ENCODE measurements at places on chromosomes 5 and 9.

- no peak for DNase-seq
Observed at GRCh38 chr9:101162231-101162630, 133.7 kb downstream of the PLPPR1 start.

GRCh38 chr5:136423944-136424606, 58.7 kb upstream of the TRPC7 start:
- DNase-seq: no peak

GRCh38 chr5:172906436-172906835, 52.8 kb upstream of the RPL26L1 start:
- DNase-seq: no peak

DNA sequence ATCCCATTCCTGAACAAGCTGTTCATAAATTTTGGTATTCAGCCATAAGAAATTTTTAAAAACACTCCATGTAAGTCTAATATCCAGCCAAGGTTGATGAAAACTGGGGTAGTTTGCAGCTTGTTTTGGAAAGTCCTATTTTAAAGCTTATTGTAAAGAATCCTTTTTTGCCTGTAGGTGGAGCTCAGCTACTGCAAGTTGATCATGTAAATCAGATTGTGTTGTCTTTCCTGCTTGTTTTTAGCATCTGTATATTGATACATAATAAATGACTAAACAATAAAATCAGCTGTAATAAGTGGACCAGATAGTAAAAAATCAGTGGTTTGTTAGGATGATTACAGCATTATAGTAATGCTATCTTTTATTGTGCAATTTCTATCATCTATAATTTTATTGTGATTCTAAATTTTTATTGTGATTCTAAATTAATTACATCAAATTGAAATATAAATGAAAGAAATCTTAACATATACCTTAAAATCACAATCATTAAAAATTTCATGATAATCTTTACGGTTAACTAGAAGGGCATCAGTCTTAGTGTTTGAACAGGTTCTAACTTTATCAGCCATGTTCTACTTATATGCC, 42.4 kb downstream of the CWC27 start:
- no peak for DNase-seq

DNA sequence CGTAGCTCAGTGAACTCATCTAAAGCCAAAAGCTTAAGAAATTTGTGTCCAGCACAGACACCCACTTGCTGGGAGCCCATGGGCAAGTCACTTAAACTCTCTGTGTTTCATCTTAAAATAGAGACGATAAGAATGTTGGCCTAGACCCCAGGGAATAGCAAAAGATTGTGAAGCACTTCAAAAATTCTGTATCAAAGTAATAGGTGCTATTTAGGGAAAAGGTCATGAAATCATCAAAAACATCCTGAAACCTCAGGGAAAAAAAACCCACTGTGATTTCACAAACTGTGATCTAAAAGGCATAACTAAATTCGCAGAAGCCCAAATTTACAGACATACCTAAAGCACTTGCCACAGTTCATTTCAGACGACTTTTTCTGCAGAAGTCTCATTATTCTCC, 278.3 kb downstream of the NR2F1-AS1 start:
- no peak for DNase-seq

DNA sequence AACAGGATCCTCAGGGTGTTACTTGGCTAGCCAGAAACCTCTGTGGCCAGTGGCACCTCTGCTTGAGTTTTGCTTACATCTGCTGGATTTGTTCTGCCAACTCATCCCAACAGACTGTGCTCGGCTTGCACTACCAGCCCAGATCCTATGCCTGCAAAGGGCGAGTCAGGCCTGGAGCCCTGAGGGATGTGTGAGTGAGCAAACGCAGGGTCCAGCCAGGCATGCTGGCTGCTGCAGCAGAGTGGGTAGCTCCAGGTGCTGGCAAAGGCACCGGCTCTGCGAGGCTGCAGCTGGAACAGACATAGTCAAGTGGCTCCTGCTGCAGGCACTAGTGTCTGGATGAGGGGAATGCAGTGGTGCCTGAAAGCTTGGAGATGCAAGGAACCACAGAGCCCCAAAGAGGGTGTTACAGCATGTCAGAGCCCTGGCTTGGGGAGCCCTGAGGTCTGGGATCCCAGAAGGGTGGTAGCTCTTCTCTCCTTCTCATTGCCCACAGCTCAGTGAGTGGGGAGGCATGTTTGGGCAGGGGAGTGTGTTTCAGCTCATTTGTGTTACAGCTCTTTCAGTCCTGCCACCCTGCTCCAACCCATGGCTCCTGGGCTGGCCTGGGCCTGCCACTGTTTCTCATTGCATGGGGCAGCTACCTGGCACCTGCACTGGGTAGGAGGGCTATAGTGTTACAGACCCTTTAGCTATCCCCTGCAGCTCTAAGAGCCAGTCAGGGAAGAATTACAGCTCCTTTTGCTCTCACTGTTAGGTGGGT, 332.6 kb downstream of the TAF11L14 start:
- DNase-seq: no peak

GRCh38 chr9:131629825-131630204, 84.5 kb downstream of the PRRT1B start:
- no peak for DNase-seq

GRCh38 chr5:175700991-175701390, 43.1 kb downstream of the HRH2 start:
- DNase-seq: no peak

DNA sequence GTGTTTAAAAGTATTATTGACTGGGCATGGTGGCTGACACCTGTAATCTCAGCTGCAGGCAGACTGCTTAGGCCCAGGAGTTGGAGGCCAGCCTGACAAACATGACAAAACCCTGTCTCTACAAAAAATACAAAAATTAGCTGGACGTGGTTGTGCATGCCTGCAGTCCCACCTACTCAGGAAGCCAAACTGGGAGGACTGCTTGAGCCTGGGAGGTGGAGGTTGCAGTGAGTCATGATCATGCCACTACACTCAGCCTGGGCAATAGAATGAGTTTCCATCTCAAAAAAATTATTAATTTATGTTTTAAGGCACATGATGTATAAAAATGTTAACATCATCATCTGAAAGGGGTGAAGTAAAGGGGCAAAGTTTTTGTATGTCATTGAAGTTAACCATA, 49.7 kb upstream of the FNIP1 start:
- DNase-seq: no peak

DNA sequence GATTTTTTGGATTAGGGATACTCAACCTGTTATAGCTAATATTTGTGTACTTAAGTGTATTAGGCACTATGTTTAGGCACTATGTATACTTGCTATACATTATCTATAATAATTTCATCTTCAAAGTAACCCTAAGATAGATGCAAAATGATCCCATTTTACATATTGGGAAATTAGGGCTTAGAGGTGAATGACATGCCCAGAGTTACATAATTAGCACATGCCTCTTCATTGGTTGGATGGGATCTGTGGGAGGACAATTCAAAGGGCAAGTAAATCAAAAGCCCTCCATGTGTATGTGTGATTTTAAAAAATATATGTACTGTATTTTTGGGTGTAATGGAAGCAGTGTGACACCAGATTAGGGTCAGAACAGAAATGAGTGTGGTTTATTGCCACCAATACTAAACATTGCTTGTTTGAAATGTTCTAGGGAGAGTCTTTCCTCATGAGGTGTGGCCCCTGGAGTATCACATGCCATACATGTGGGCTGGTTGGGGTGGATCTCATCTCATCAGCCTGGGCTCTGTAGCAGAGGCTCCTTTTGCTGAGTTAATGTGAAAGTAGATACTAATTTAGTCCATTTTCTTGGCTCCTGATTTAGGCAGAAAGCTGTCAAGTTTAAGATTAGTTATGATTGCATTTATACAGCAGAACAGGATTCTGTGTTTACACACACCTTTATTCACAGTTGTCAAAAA, 5.5 kb downstream of the C9orf85 start:
- peak; percentile 0 for DNase-seq

DNA sequence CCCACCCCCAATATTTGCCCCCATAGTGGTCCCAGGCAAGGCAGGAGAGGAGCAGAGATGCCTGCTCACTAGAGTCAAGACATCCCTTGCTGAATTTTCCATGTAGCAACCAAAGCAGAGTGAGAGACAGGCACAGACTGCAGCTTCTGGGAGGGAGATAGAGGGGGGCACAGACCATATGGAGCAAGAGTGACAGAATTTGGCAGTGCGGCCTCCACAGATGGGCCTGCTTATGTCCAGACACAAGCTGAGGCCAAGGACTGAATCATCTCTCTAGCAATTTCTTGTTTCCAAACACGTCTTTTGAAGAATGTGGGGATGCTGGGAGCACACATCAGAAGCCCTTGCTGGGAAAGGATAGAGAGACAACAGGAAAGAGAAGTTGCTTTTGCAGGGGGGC, 53.0 kb upstream of the ALDH1B1 start:
- no peak for DNase-seq

DNA sequence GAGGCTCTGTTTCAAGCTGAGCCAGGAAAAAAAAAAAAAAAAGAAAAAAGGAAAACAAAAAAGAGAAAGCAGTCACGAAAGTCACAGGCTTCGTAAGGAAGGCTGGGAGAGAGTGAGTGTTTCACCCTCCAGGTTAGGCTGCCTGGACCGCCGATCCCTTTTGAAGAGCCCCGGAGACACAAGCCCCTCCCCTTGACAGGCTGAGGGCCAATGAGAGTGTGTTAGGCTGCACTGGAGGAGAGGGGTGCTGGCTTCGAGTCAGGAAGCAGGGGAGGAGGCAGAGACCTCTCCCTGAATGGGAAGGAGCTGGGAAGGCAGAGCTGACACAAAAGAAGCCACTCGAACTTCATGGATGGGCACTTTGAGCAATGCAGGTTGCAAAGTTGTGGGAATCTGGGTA, at the start of gene NMUR2:
Gene NMUR2, minus strand, starts transcription at position 135 of the 400 bp plus-strand sequence. CDS start 166 bp downstream, outside the sequence.
- DNase-seq: no peak

DNA sequence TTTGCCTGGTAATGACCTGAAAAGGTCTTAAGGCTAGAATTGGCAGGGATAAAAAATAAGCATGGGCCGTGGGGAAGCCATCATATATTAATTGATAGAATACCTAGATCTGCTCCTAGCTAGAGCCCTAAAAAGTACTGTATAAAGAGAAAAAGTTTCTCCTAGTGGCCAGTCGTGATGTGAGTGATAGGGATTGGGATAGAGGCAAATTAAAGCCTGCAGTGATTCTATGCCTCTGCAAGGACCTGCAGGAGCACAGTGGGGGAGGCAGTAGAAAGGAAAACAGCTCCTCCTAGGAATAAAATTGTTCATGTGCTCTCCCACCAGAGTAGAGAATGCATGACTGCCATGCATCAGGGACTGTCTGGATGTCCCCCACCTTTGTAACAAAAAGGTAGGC, 56.2 kb upstream of the FTMT start:
- DNase-seq: no peak

DNA sequence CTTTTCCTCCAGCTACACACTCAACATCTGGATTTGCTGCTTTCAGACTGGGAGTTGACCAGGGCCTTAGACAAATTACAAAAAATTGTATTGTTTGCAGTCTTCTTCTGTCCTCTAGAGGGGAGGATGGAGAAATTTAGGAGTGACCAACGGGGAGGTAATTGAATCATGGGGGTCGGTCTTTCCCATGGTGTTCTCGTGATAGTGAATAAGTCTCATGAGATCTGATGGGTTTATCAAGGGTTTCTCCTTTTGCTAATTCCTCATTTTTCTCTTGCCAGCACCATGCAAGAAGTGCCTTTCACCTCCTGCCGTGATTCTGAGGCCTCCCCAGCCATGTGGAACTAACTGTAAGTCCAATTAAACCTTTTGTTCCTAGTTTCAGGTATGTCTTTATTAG, 4.2 kb downstream of the IFNA8 start:
- DNase-seq: no peak

GRCh38 chr5:180215783-180216630, 7.0 kb upstream of the RASGEF1C start:
- DNase-seq: no peak

DNA sequence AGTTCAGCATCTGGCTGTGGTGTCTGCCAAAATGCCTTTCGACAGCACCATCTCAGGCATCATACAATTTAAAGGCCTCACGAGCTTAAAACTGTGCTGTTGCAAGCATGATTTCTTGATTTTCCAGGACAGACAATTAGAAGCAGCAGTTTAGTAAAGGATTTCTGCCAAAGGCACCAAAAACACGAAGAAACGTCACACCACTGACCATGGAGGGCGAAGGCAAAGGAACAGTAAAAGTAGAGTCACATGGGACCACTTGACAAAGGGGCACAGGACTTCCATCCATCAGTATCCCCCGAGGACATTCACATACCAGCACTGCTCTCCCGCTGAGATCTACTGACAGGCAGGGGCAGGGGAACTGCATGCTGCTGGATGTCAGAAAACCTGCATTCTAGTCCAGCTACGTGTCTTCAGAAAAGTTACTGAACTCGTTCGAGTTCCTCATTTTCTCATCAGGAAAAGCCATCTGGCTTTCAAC, 70.4 kb upstream of the FBXW11 start:
- DNase-seq: no peak

DNA sequence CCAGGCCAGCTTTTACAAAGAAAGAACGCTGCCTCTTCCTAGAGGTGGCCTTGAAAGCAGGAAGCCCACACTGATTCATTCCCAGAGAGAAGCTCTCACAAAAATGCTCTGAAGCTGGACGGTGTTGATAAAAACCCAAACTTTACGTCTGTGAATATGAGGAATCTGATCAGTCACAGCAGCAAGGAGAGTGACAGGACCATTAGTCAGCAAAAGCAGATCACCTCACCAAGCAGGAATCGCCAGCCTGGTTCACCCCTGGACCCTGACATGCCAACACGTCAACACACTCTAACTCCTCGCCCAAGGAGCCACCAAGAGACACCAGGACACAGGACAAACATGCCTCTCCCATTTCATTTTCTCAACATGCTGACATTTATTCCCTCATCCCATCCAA, 70.6 kb upstream of the ZNF622 start:
- DNase-seq: no peak

DNA sequence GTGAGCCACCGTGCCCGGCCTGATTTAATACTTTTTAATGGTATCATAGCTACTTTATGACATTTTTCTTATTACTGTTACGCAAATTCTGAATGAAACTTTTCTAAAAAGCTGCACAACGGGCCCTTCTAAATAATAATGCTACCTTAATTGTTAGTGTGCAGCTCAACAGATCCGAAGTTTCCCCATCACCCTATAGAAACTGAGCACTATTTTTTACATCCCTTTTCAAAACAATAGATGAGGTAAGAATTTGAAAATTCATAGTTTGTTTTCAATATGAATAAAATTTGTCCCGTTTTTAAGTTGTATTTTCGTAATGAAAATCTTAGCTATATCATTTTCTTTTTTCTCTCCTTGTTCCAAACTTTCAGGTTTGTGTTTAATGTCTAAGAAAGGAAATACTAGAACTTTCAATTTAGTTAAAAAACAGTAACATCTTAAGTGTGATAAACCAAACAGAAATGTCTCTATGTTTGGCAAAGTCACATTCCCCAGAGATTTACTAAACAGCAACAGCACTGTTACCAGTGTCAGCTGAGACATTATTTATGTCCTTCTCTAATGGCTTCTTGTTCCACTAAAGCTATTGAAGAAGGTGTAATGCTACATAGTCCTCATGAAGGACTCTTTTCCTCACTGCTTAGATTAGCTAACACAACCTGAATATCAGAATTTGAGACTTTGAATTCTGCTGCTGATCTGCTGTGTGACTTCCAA, 22.9 kb downstream of the KIF2A start:
- no peak for DNase-seq

DNA sequence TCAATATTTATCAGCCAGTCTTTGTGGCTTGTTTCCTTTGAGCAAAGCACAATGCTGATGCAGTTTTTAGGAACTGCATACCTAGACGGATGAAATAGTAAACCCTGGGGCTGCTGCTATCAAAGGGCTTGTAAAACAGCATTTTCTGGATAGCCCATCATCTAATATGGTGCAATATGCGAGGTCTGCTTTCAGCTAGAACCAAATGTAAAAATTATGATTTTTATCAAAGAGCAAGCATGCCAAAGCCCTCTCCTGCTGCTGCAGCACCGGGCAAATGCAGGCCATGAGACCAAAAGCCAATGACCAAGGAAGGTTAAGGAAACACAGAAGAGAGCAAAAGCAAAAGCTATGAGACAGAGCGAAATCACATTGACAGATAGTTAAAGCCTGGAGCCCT, 1000.4 kb downstream of the MAT2B start:
- no peak for DNase-seq
